DMS153 (cell line): ENCODE measurements at places on chromosomes 7 and 10.

DNA sequence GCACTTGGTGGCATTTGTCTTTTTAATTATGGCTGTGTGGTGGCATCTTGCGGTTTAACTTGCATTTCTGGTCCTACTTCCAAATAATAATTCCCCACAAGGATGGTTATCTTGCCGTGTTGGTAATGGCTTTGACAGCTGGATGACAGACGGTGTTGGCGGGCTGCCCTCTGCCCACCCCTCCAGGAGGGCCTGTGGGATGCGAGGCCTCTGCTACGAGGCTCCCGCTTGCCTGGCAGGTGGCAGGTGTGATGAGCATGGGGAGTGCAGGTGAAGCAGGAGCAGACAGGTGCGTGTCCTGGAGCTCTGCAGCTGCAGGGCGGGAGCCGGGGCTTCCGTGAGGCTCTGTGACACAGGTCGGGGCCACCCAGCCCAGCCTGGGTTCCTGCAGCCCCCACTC, 11.8 kb downstream of the INPP5A start:
- peak; percentile 76 for DNase-seq

DNA sequence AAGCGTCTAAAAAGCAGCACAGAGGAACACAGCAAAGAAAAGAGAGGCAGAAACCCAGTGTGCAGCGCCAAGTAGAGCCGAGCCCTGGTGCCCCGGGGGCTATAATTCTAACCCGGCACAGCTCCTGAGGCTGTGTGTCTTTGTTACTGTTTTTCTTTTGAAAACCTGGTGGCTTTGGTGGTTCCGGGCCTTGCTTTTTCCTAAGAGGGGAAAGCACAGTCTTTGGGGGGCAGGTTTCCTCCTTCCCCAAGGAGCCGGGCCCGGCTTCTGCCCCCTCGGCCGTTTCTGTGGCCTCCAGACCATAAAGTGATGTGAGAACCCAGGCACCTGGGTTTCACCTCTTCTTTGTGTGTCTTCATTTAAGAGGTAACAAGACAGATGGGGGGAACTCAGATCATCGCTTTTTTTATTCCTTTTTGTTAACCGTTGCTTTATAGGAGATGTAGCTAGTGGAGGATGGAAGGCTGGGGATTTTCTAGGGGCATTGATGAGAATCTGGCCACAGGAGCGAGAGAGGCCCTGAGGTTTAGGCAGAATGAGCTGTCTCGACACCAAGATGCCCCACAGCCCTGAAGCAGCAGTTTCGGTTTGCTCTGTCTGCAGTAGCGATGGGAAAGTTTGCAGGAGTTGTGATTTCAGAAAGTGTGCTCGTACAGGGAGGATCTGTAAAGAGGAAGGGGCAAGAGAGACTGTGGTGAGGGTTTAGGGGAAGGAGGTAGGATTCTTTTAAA, 367.8 kb upstream of the GALNT17 start:
- DNase-seq: no peak

- DNase-seq: no peak
Measured at GRCh38 chr7:107148721-107149120, 20.1 kb upstream of the HBP1 start.

GRCh38 chr7:40827222-40828085, 692.6 kb downstream of the SUGCT start:
- no peak for DNase-seq

DNA sequence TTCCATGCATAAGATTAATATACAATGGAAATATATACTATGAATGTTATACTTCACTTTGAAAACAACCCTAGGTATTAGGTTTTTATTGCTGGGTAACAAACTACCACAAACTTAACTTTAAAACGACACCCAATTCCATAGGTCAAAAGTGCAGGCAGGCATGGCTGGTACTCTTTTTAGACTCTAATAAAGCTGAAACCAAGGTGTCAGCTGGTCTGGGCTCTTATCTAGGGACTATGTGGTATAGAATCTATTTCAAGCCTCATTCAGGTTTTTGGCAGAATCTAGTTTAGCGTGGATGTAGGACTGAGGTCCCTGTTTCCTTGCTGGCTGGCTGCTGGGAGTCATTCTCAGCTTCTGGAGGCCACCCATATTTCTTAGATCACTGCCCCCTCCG, 65.0 kb upstream of the TMEM168 start:
- no peak for DNase-seq

DNA sequence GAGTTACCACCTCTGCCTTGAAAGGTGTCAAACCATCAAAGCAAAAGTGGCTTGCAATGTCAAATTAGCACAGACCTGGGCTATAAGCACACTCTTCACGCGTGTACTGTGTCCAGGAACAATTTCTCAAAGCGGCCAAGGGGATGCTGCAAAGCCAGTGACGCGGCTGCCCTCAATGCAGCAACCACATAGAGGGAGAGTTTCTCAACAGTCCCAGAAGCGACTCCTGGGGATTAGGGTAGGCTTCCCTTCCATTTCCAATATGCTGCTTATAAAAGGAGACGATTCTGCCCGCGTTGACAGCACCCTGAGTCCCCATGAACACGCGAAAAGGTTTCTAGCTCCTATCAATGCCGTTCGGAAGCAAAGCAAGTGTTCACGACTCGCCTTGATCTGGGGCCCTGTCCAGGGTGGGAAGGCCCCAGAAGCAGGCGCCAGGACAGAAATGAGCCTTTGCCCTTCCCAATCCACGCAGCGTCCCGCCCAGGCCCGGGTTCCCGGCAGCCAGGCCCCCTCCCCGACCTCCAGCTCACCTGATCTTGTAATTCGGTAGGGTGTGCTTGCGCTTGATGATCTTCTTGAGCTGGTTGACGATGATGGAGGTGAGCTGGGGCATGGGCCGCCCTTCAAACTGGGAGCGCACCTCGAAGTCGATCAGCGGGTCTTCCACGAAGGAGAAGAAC, 1.3 kb downstream of the PDZD8 start:
- DNase-seq: no peak

GRCh38 chr10:96971324-96971723, 139.2 kb downstream of the LCOR start:
- no peak for DNase-seq

DNA sequence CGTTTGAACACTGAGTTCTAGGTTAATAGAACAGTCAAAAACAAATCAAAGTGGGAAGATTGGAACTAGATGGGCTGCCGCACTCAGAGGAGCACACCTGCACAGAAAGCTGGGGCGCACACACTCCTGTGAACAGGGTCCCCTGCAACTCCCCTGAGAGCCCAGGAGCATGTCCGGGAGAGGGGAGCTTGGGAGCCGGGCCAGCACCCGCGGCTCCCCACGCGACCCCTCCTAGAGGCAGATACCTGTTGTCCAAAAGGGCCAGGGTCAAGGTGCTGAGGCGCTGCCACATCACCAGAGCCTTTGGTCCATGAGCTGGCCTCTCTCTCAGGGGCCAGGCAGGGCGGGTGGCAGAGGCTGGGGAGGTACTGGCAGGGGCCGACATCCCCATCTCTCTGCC, 5.6 kb downstream of the NKX6-2 start:
- no peak for DNase-seq

DNA sequence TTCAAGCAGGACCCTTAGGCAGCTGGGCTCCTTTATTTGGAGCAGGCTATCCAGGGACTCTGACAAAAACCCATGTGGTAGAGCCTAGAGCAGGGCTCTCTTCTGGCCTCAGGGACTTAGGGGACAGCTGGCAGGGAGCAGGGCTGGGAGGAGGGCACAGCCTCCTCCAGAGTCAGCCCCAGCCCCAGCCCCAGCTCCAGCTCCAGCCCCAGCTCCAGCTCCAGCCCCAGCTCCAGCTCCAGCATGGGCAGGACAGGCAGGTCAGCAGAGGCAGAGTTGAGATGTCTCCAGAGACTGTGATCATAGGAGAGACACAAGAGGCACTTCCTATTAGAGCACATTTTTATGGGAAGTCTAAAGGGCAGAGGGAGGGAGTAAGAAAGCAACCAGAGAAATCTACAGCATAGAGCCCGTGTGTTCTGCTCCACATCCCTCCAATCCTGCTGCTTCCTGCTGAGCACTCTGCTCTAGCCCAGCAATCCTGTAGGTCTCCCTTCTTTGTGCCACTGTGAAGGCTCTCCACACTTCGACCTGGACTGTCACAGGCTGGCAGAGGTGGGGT, 13.3 kb upstream of the C10orf53 start:
- no peak for DNase-seq

DNA sequence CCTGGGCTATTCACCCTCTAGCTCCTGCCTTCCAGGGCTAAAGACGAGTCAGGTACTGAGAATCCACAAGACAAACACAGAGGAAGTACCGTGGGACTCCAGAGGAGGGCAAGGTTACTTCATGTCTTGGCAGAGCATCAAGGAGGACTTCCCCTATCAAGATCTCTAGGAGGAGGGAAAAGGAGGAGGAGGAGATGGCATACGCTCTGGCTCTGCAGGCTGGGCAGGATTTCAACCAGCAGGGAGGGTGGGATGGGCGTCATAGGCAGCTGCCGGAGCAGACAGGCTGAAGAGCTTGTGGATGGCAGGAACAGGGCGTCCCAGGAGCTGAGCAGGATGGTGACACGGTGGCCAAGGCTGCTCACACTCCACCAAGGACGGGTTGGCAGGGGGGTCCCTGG, 21.3 kb downstream of the MDH2 start:
- no peak for DNase-seq

DNA sequence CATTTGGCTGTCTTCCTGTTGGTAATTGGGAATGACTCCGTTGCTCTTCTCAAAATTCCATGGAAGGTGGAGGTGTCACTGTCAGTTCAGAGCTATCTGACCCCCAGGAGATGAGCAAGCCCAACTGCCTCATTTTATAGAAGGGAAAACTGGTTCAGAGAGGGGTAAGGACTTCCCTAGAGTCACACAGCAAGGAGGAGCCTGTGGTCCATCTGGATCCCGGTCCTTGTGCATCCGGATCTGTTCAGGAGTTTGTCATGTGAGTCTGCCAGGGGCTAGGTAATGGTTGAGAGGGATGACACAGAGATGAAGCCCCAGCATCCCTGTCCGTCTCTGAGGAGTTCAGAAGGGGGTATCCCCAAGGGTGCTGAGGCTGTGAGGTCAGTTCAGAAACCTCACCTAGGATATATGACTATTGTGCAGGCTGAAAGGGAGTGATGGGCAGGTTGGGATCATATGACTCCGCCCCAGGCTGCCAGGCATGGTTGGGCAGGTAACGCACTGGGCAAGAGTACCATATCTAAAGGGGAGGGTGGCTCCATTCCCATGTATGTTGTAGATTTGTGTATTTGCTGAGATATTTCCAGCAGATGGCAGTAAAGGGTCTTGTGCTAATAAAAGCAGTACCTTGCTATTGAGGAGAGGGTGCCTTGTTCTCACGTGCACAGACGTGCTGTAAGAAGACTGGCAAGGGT, 16.0 kb upstream of the SLC29A3 start:
- peak; percentile 61 for DNase-seq

- DNase-seq: no peak
Measured at GRCh38 chr10:30072068-30072467, 12.7 kb upstream of the JCAD start.

DNA sequence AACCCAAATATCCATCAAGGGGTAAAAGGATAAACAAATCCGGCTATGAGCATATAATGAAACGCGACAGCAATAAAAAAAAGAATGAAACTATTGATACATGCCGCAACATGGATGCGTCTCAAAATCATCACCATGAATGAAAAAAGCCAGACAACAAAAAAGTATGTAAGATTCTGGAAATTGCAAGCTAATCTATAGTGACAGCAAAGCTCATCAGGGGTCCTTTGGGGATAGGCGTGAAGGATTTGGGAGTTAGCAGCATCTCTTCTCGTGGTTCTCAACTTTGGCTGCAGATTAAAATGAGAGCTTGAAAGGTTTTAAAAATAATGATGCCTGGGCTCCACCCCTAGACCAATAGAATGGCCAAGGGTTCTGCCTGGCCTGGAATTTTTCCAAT, 46.0 kb upstream of the ELN start:
- DNase-seq: no peak

DNA sequence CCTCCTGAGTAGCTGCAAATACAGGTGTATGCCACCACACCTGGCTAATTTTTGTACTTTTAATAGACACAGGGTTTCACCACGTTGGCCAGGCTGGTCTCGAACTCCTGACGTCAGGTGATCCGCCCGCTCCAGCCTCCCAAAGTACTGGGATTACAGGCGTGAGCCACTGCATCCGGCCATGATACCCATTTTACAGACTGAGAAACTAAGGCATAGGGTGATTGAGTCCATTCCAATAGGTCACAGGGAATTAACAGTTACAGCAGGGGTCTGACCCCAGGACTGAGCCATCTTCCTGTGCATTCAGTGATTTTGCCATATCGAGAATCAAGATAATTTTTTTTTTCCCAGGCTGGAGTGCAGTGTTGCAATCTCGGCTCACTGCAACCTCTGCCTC, 12.3 kb upstream of the CTBP2 start:
- no peak for DNase-seq

DNA sequence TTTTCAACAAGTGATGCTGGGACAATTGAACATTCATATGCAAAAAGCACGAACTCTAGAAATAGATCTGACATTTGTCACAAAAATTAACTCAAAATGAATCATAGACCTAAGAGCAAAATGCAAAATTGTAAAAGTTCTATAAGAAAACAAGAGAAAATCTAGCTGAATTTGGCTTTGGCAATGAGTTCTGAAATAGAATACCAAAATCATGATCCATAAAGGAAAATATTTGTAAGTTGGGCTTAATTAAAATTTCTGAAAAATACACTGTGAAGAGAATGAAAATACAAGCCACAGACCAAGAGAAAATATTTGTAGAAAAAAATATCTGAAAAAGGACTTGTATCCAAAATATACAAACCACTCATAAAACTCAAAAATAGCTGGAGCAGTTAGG, 698.8 kb upstream of the CELF2 start:
- DNase-seq: no peak

DNA sequence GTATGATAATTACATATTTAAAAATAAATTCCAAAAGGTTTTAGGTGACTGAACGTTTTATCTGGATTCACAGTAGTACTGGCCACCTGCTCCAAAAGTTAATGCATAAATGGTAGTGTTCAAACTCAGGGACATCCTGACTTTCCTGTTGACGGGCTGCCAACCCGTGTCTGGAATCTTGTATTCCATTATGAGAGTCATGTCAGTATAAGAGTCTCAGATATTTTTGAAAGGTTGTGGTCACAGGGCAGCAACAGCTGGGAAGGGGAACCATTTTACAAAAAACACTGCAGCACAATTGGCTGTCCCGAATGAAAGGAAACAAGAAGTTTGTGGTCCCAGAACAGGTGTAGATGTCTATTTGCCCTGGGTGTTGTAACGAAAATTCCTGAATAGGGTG, 2.8 kb downstream of the TDRD1 start:
- DNase-seq: no peak

GRCh38 chr7:46512891-46513413, 591.9 kb upstream of the IGFBP3 start:
- no peak for DNase-seq

- DNase-seq: no peak
Measured at GRCh38 chr10:108112218-108112617, 947.7 kb upstream of the SORCS1 start.
